ENCODE measurements at places on chromosomes 6 and 20. TPM values are rescaled to one million over a fixed set of nuclear protein-coding genes. Genes with fewer than 3 reads are reported as not detected.

The MAFB gene
- not detected for total RNA-seq

The TINAG gene
- total RNA-seq = 17.9 TPM

The FAM217A gene
- not detected for total RNA-seq

DNA sequence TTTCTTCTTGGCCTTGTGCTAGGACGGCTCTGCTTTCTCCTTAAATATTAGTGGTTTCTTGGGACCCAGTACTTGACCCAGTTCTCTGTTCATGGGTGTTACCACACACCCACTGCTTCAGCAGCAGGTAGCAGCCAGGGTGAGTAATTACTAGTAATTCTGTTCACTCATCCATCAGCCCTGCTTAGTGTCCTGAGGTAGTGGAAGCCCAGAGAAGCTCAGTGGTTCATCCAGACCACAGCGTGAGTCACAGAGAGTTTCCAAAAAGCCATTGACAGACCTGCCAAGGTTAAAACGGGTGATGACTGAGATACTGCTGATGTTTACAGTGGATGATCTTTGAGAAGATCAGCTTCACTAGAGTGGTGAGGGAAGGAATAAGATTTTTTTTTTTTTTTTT, 51.7 kb upstream of the HINT3 start:
- peak; percentile 95 for DNase-seq

DNA sequence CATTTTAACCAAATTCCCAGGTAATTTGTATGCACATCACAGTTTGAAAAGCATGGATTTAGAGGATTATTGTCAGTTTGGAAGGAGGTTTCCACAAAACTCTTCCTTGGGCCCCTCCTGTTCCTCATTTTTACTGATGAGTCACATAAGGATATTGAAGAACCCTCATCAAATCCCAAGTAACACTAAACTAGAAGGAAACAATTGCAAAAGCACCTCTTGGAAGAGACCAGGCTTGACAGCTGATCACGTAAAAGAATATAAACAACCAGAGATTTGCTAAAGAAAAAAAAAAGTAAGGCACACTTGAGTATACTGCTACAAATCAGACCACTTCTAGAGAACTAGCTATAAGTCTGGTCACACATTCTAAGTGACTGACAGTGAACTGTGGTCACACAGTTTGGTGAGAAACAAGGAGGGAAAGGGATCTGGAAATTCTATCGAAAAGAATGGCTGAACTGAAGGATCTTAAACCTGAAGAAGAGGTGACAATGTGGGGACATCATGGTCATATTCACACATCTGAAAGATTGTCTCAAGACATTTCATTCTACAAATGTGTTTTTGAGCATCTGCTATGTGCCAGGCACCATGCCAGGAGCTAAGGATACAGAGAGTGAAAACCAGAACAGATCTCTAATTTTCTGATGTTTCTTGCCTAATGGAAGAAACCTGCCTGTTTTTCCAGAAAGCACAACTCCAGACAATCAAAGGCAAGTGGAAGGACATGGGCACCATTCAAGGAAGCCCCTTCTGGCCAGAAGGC, 24.1 kb downstream of the ZHX3 start:
- DNase-seq = no peak

GRCh38 chr6:101379926-101380325, 13.6 kb upstream of the GRIK2 start:
- no peak for DNase-seq

GRCh38 chr20:23116311-23117089, 30.4 kb upstream of the CD93 start:
- no peak for DNase-seq

- no peak for DNase-seq
Observed at GRCh38 chr6:1615151-1615852, 5.6 kb downstream of the FOXC1 start.

- peak; percentile 88 for DNase-seq
Observed at GRCh38 chr20:5065879-5066383, 53.8 kb downstream of the PCNA start.

Measured in epithelial cell of proximal tubule (primary cell).